ENCODE measurements at places on chromosomes 7 and 10. TPM values are rescaled to one million over a fixed set of nuclear protein-coding genes. Genes with fewer than 3 reads are reported as not detected.

CYP3A7 gene
- 6.4 TPM for total RNA-seq

CPN1 gene
- total RNA-seq = 8.1 TPM

GSTO2 gene
- total RNA-seq = 3.4 TPM

SPAM1 gene
- not detected for total RNA-seq

RP9 gene
- 14.2 TPM for total RNA-seq

AOAH gene
- total RNA-seq = not detected

ADAMTS14 gene
- not detected for total RNA-seq

SPDYE2 gene
- not detected for total RNA-seq

SRRM3 gene
- 0.11 TPM for total RNA-seq

ACSM6 gene
- not detected for total RNA-seq

LRRC18 gene
- total RNA-seq = not detected

GOT1 gene
- total RNA-seq = 138 TPM

EMX2 gene
- not detected for total RNA-seq

OR6V1 gene
- total RNA-seq = not detected

DRGX gene
- total RNA-seq = not detected

CC2D2B gene
- 0.20 TPM for total RNA-seq

C10orf53 gene
- total RNA-seq = not detected

BUB3 gene
- total RNA-seq = 230 TPM

SLC16A9 gene
- total RNA-seq = 0.07 TPM

DOCK4 gene
- total RNA-seq = 19.1 TPM

AEBP1 gene
- not detected for total RNA-seq

NOBOX gene
- not detected for total RNA-seq

IDI1 gene
- total RNA-seq = 247 TPM

LBX1 gene
- total RNA-seq = not detected

AKR1C3 gene
- total RNA-seq = 551 TPM

CALML3 gene
- total RNA-seq = not detected

AGR3 gene
- total RNA-seq = not detected

SCART1 gene
- total RNA-seq = 0.46 TPM

AFAP1L2 gene
- total RNA-seq = not detected

DIP2C gene
- 2.7 TPM for total RNA-seq

RAMP3 gene
- total RNA-seq = not detected
